ENCODE measurements at places on chromosomes 12 and 14.

DNA sequence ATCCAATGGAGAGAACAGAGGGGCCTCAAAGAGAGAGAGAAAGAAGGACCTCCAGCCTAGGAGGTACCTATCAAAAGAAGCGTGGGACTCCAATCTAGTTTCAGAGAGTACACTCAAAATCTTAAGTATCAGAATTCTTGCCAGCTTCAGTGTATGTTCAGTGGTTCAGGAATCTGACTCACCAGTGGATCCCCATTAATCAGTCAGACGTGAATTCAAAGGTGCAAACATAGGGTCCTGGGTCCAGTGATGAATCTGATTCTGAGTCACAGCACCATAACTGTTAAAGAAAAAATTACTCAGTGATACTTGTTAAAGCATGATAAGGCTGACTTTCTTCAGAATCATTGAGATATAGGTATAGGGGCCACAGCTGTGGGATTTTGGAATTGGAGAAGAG lies 33.2 kb downstream of the ETNK1 start:
- no peak for DNase-seq

- no peak for DNase-seq
These were observed 23.8 kb downstream of the CD163 start for GRCh38 chr12:7479771-7480170.

DNA sequence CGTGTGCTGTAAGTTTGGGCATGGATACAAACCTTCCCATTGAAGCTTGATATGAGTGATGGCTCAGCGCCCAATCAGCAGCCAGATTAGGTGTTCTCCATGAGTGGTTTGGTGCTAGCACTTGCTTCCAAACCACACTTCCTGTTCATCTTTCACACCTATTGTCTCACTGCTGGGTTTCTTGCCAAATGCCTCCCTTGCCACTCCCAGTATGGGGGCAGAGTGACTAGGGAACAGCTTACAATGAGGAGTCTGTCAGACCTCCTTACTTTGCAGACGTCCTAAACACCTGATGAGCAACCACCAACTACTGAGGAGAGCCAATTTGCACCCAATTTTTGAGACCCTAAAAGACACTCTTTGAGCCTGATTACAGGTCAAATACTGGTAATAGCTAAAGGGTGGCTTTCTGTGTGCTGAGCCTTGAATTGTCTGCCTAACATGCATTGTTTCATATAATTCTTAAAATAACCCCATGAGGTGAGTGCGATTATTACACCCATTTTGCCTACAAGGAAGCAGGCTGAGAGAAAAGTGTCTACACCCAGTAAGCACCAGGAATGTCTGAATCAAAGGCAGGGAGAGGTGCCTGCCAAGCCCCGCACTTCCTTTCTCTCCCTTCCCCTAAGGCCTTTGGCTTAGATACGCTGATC lies 48.4 kb upstream of the FOS start:
- DNase-seq, result peak; percentile 82

GRCh38 chr12:80702889-80703805 lies 4.3 kb upstream of the MYF6 start:
- DNase-seq, result no peak

- DNase-seq, result no peak
These were observed 12.5 kb upstream of the SMCO3 start for GRCh38 chr12:14826491-14826890.

DNA sequence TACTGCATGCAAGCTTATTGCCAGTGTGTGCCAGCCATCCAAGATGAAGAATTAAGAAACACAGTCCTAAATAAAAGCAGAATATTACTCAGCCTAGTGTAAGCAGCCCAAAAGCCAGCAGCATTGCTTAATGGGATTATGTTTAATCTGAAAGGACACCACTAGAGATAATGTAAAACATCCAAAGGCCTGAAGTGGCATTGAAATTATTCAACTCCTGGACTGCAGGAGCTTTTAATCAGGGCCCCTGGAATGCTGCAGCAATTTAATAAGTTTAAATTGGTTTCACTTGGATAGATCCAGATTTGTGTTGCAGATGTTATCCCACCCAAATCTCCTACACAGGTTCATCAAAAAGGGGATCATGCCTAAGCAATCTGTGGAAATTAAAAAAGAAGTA lies 193.0 kb downstream of the C12orf50 start:
- DNase-seq, result no peak

DNA sequence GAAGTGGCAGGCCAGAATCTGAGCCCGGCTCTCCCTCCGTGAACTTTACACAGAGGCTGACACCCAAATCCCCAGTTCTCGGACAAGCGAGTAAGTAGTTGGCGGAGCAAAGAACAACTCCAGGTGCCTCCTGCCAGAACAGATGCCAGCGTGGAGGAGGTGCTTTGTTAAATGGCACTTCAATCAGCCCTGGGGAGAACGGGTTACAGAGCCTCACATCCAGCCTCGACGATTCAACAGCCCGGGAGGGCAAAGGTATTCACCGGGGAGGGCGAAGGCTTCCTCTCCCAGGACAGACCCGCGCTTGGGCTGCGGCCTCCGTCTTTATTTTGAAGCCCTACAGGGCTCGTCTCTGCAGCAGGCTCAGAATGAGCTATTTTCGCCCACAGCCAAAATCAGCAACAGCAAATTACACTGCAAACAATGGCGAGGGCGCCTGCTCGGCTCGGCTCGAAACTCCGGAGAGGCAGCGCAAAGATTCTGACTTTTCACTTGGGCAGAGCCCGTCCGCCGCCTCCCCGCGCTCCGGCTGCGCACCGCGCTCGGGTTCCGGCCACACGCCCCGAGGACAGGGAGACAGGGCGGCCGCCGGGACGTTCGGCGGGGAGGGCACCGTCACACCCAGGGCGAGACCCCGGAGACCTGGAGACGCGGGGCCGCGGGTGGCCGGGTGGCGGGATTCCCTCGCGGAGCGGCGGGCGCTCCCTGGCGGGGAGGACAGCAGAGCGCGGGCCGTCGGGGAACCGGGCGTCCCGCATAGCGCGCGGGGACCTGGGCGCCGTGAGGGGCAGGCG lies 811 bp downstream of the TMCC3 start:
- DNase-seq, result peak; percentile 62

Data from immature natural killer cell (primary cell).